Peyer's patch (tissue), 4 donors: ENCODE measurements at places on chromosomes 6 and 20. TPM values are rescaled to one million over a fixed set of nuclear protein-coding genes. Genes with fewer than 3 reads are reported as not detected.

Gene GPRC6A
- not detected for total RNA-seq

Gene DNAAF9
- 6.6 TPM for total RNA-seq

Gene HLA-DMA
- 64.3 TPM for total RNA-seq

Gene TINAG
- total RNA-seq, result 95.8 TPM
